Small intestine (tissue), 16 donors: ENCODE measurements at places on chromosomes 6 and 20. TPM values are rescaled to one million over a fixed set of nuclear protein-coding genes. Genes with fewer than 3 reads are reported as not detected.

Gene SAMD5
- 7.6 TPM for polyA plus RNA-seq

Gene TUBB2B
- polyA plus RNA-seq: 5.1 TPM

Gene SEMG1
- polyA plus RNA-seq: 0.16 TPM

Gene NKX2-2
- 3.7 TPM for polyA plus RNA-seq

Gene DSE
- 10.4 TPM for polyA plus RNA-seq

Gene SLC35F1
- polyA plus RNA-seq: 1.0 TPM

Gene HLA-DQA2
- polyA plus RNA-seq: not detected

Gene TRAPPC3L
- 0.13 TPM for polyA plus RNA-seq

Gene RNF39
- 0.78 TPM for polyA plus RNA-seq

Gene RWDD2A
- polyA plus RNA-seq: 6.2 TPM

Gene CFB
- 141 TPM for polyA plus RNA-seq

Gene PPP1R3G
- polyA plus RNA-seq: 0.28 TPM

Gene PKIB
- polyA plus RNA-seq: 80.5 TPM

Gene MAS1L
- polyA plus RNA-seq: not detected

Gene FOXQ1
- polyA plus RNA-seq: 1.3 TPM

Gene TMEM151B
- not detected for polyA plus RNA-seq

Gene ZNF337
- polyA plus RNA-seq: 25.4 TPM

Gene ZHX3
- 6.0 TPM for polyA plus RNA-seq

Gene WRNIP1
- polyA plus RNA-seq: 41.7 TPM

Gene UBE2C
- polyA plus RNA-seq: 99.6 TPM

Gene CDH4
- 0.27 TPM for polyA plus RNA-seq

Gene HLA-DMB
- polyA plus RNA-seq: 22.8 TPM

Gene PNISR
- polyA plus RNA-seq: 26.6 TPM

Gene GSTA1
- polyA plus RNA-seq: 174 TPM

Gene TP53TG5
- 0.84 TPM for polyA plus RNA-seq

Gene STX11
- 4.4 TPM for polyA plus RNA-seq

Gene SIRPA
- polyA plus RNA-seq: 27.0 TPM

Gene HLA-A
- 1,584 TPM for polyA plus RNA-seq

Gene CGA
- not detected for polyA plus RNA-seq

Gene MUCL3
- polyA plus RNA-seq: 1.1 TPM

Gene LY6G6F
- not detected for polyA plus RNA-seq

Gene ID4
- 10.1 TPM for polyA plus RNA-seq

Gene CDSN
- not detected for polyA plus RNA-seq

Gene ECT2L
- polyA plus RNA-seq: not detected

Gene BPHL
- polyA plus RNA-seq: 95.7 TPM

Gene SYCP2
- 2.6 TPM for polyA plus RNA-seq

Gene RNF182
- 0.86 TPM for polyA plus RNA-seq

Gene EPPIN
- polyA plus RNA-seq: not detected

Gene EMILIN3
- polyA plus RNA-seq: 0.54 TPM

Gene TRIM10
- 6.4 TPM for polyA plus RNA-seq

Gene PAK5
- 0.27 TPM for polyA plus RNA-seq
